SW 1271 (cell line): ENCODE measurements at places on chromosomes 11 and 22.

- no peak for DNase-seq
These were observed 6.1 kb upstream of the INSC start for GRCh38 chr11:15108592-15109130.

DNA sequence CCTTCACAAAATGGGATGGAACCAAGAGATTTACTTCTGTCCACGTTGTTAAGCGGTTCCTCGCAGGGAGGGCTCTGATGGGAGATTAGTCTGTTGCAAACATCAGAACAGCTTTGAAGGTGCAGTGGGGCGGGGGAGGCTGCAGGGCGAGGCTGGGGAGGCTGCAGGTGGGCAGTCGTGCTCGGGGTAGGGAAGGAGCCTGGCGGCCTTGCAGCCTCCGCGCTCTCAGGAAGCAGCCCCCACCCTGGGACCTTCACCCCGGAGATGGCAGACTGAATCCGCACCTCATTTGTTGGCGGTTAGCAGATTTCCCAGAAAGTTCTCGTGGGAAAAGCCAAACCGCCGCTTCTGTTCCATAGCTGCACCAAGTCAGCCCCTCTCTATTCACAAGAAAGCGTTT, 237.3 kb downstream of the BRD1 start:
- DNase-seq: no peak

DNA sequence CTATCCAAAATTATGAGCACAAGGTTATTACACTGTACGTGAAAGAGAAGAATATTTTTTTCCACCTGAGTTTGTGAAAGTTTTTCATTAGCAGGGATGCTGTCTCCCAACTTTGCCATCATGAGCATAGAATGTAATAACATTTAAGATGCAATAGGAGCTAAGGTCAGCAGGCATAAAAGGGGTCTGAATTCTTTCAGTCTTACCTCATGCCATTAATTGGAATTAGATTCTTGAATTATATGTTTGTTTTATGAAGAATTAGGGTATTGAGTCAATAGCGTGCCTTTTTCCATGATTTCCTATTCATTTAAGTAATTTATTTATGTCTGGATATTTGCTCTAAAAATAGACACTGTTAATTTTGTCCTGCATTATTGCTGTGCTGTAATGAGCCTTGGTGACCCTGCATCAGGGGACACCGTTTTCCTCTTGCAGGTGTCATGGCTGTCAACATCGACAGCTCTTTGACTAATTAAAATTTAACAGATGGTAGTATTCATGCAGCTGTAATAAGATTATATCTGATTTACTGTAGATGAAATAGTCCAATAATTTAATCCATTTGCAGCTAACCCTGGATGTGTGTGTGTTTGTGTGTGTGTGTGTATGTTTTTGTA, 637.5 kb downstream of the NELL1 start:
- no peak for DNase-seq

GRCh38 chr11:111982019-111982464, 43.2 kb upstream of the DLAT start:
- peak; percentile 44 for DNase-seq

- no peak for DNase-seq
These were observed 45.7 kb upstream of the SHANK2 start for GRCh38 chr11:71298016-71298550.

- DNase-seq: no peak
These were observed 71.8 kb upstream of the NCAM1 start for GRCh38 chr11:112889446-112889845.

GRCh38 chr11:113644605-113645004, 61.5 kb downstream of the TMPRSS5 start:
- no peak for DNase-seq

GRCh38 chr11:101987370-101987769, 59.9 kb upstream of the CFAP300 start:
- no peak for DNase-seq

- DNase-seq: no peak
These were observed 10.4 kb downstream of the MICAL3 start for GRCh38 chr22:18013947-18014346.

GRCh38 chr22:44154436-44154942, 26.2 kb upstream of the PARVG start:
- DNase-seq: no peak

GRCh38 chr22:26763633-26764361, 106.4 kb downstream of the MIAT start:
- DNase-seq: peak; percentile 20

GRCh38 chr11:96073536-96073935, 149.6 kb upstream of the MTMR2 start:
- no peak for DNase-seq

GRCh38 chr22:48431014-48431413, 1396.7 kb downstream of the BRD1 start:
- DNase-seq: no peak

- DNase-seq: no peak
These were observed 416.5 kb downstream of the TMEM135 start for GRCh38 chr11:87454241-87454640.

DNA sequence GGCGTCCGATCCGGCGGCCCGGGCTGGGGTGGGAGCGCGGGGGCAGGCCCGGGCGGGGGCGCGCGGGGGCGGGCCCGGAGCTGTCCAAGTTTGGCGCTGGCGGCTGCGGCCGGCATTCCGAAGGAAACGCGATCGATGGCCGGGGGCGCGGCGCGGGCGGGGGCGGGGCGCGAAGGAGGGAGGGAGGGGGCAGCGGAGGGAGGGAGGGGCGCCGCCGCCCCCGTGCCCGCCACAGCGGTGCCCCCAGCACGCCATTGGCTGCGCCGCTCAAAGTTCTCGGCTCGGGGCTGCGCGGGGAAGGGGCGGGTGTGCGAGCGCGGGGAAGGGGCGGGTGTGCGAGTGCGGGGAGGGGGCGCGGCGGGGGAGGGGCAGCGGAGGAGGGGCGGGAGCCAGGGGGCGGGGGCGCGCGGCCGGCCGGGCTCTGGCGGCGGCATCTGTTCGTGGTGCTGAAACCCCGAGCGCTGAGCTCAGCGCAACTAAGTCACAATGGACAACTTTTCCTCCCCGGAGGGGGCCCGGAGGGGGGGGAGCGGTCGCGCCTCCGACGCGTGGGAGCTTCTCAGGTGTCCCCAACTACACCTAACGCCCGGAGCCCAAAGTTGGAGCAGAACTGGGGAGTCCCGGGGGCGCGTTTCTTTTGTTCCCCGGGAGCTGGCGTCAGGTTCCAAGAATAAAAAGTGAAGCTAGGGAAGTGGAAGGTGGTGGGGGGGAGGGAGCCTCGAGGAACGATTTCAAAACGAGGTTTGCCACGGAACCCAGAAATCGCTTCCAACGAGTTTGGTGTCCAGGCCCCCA, 2.2 kb downstream of the PHF21B start:
- DNase-seq: peak; percentile 27

DNA sequence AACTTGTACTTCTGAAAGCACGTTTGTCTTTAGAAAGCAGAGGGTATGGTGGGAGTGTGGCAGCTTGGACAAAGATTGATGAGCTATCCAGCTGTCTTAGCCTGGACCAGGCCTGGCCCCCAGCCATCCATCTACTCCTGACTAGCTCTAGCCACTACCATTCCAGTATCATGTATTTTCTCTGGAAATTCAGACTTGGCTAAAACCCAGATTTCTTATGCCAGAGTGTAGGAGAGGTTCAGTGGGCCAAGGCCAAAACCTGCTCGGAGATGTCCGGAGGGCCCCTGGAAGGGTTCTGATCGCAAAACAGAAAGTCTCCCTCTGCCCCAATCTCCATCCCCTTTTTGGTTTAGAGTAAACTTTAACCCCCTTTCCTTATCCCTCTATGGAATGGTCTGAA, 24.8 kb upstream of the MTCH2 start:
- DNase-seq: no peak

GRCh38 chr11:44509296-44509695, 56.2 kb upstream of the CD82 start:
- no peak for DNase-seq

DNA sequence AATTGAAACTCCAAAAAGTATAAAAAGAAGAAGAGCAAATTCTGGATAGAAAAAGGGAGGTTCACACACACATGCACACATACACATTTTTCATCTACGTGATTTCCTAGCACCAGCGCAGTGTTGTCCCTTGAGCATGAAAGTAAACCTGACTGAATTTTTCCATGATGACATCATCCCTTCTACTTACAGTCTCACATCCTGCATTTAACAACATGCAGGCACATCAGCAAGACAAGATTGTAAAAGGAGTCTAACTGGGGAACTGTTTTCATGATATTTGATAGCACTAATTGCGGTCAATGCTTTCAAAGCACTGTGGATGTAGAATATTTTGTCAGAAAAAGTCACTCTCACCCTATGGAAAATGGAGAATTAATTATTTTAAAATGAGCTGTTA, 36.6 kb downstream of the GAS2 start:
- peak; percentile 78 for DNase-seq

DNA sequence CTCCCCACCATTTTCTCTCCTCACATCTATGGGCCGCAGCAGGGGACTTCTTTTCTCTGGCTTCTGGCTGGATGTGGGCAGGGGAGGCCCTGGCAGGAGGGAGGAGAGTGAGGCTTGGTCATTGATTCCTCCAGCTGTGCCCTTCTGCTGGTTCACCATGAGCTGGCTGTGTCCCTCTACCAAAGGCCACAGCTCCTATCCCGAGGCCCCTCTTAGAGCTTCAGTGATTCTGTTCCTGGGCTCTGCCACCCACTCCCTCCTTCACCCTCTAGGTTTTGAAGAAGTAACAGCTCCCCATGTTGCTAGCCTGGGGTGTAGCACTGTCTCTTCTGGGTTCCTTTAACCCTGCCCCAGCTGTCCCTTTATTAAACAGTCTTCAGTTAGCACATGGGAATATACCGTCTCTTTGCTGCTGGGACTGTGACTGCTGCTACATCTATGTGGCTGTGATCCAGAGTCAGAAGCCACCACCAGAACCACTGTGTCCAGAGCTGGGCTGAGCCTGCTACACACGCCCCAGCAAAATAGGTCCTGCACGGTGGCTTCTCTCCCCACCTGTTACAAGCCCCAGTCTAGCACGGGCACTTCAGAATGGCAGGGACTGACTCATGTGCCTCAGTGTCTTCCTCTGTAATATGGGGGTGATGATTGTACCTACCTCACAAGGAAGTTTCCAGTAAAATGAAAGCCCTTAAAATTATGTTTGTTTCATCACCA, 578 bp upstream of the PARVG start:
- no peak for DNase-seq
